ENCODE measurements at places on chromosomes 6 and 20. TPM values are rescaled to one million over a fixed set of nuclear protein-coding genes. Genes with fewer than 3 reads are reported as not detected.

The CENPW gene
- 15.0 TPM for total RNA-seq

DNA sequence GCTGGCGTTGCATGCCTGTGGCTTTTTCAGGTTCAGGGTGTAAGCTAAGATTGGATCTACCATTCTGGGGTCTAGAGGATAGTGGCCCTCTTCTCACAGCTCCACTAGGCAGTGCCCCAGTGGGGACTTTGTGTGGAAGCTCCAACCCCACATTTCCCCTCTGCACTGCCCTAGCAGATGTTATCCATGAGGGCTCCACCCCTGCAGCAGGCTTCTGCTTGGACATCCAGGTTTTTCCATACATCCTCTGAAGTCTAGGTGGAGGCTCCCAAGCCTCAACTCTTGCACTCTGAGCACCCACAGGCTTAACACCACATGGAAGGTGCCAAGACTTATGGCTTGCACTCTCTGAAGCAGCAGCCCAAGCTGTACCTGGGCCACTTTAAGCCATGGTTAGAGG, 76.6 kb upstream of the PRND start:
- DNase-seq, result no peak

- no peak for DNase-seq
Measured at GRCh38 chr20:62461834-62462233, 14.0 kb downstream of the GATA5 start.

DNA sequence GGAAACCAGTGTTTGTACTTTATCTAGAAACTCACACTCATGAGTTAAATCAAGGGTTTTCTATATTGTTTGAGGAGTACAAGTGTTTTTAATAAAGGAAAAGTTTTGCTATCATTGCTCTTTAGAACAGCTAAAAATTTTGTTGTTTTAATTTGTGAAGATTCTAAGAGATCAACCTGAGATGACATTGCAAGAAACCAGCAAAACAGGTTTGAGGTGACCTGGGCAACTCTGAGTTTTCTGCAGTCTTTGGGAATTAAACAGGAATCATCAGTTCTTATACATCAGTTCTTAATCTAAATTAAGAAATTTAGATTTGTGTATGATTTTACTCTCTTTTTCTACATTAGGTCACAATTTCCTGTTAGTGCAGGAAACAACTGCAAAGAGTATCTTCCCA, 114.5 kb downstream of the JAG1 start:
- DNase-seq, result no peak

DNA sequence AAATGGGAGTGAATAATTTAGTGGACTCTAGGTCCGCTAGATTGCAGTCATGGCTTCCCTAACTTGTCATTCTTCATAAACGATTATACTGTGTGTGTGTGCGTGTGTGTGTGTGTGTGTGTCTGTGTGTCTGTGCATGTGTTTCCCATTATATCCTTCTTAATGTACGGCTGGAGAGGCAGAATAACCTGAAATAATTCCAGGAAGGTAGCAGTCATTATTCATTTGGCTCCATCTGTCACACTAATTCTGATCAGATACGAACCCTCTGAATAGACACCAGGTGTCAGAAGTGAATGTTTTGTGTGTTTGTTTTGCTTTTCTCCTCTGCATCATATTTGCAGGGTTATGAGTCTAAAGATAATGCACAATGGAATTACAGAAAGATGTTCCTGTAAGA, 372.9 kb downstream of the DOK5 start:
- no peak for DNase-seq

GRCh38 chr20:2300420-2300819, 4.6 kb downstream of the TGM3 start:
- no peak for DNase-seq

Data from IMR-90 (cell line).